GM10248 (cell line): ENCODE measurements at places on chromosomes 1 and 21.
A peak's percentile ranks its signal among the peaks of the same experiment; 100 is the strongest.

DNA sequence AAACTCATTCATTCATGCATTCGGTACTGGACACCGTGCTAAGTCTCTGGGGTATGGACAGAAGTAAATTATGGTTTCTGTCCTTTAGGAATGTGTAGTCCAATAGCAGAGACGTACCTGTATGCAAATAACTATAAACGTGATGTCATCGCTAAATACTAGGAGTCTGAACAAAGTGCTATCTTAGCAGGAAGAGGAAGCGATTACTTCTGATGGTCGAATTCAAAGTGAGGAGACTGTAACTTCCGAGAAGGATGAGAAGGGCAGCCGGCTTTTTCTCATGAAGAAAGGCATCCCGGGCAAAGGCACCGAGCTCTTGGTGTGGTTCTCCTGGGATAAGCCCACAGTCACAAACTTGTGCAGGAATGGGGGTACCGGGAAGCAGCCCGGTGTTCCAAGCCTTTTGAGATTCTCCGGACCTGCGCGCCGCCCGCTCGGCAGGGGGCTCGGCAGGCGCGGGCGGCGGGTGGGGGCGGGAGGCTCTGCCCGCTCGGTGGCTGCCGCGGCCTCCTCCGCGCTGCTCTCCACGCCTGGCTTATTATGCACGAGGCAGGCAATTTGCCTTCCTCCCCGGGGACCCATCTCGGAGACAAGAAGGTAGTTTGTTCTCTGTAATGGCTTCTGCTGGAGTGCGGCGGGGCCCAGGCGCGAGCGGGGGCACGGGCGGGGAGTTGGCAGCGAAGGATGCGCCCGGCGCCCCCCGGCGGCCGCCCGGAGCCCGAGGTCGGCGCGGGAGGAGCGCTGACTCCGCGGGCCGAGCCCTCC lies 67.5 kb upstream of the CD1D start:
- DNase-seq: peak; percentile 39

- DNase-seq: no peak
Measured at GRCh38 chr1:155463865-155464650, 98.5 kb downstream of the ASH1L start.

DNA sequence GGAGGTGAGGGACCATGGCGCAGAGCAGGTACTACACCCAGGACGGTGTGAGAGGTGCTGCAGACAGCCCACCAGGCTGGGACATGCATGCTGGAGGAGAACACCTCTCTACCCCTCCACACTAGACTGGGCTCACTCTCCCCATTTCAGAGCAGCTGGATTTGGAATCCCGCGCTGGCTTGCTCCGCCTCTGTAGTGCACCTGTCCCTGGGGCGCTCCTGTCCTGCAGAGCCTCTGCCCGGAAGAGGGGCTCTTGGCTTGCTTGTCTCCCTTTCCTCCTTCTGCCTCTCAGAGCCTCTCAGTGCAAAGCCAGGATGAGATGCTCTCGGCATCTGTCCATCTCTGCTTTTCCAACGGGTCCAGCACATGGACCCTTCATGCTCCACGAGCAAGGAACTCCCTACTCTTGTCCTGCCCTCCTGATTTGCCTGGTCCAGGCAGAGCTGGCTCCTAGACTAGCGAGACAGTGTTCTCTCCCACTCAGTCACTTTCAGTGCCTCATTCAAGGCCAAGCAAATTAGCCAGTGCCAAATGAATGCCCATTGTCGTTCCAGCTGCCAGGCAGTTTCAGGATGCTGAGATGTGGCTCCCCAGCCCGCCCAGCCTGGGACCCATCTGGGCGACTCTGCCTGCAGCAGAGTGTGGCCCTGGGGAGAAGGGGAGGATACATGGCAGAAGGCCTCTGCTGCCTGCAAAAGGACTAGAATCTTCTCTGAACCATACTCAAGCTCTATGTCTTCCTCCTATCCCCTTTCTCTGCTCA lies 33.7 kb downstream of the CDCA8 start:
- DNase-seq: no peak

DNA sequence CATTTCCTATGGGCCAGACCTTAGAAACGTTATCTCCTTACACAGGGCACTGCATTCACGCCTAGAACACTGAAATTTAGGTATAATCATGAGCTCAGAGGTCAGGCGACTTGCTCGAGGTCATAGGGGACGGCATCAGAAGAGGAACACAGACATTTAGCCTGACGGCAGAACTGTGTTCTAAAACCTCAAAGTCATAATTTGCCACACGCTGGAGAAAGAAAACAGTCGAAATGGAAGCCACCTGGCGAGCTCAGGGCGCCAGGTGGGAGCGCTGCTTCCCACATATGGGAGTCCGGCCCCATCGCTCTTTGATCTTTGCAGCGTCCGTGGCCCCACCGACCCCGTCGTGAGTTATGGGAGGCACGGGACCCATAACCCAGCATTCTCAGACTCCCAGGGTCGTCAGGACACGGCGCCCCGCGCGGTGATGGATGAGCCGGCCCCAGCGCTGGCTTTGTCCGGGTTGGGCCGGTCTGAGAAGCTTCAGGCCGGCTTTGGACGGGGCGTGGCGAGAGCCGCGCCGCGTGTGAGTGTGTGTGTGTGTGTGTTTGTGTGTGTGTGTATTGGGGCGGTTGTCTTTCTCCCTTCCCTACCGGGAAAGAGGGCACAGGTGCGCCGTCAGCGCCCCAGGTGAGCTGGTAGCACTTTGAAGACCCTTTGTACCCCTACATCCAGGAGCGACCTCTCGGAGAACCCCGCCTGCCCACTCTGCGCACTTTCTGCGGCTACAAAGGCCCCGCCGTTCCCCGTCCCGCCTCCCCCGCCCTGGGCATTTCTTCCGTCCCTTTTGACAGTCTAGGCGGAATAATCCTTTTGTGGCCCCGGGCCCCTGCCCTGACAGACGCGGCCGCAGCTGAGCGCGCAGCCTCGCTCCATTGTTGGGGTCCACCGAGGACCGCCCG lies 861 bp upstream of the DRAXIN start:
- no peak for DNase-seq

DNA sequence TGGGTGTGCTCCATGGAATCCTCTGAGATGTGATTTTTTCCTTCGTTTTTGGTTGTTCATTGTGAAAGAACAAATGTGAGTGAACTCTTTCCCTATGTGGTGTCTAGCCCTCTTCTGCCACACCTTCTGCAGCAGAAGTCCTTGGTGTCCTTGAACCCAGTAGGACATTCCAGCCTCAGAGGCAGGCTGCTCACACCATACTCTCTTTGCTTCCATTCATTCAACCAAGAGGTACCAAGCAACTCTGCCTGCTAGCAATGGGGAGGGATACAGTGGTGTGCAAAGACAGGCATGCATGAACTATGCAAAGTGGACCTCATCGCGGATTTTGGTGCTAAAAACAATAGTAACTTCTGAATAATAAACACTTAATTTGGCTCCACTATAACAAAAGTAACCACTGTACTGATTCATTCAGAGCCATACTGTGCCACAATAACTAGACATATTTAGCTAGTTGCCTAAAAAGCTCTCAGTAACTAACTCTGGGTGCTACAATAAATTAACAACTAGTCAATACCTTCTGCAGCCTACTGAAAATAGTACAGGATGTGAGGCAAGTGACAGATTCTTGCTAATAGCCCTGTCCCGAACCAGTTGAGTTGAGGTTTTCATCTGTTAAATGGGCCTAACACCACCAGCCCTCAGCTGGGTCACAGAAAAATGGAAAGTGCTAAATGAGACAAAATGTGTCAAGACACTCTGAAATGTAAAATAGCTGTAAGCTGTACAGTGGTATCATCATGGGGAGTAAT lies 155.4 kb downstream of the SLC45A1 start:
- DNase-seq: no peak

GRCh38 chr1:202210385-202210784 lies 16.8 kb downstream of the LGR6 start:
- no peak for DNase-seq

DNA sequence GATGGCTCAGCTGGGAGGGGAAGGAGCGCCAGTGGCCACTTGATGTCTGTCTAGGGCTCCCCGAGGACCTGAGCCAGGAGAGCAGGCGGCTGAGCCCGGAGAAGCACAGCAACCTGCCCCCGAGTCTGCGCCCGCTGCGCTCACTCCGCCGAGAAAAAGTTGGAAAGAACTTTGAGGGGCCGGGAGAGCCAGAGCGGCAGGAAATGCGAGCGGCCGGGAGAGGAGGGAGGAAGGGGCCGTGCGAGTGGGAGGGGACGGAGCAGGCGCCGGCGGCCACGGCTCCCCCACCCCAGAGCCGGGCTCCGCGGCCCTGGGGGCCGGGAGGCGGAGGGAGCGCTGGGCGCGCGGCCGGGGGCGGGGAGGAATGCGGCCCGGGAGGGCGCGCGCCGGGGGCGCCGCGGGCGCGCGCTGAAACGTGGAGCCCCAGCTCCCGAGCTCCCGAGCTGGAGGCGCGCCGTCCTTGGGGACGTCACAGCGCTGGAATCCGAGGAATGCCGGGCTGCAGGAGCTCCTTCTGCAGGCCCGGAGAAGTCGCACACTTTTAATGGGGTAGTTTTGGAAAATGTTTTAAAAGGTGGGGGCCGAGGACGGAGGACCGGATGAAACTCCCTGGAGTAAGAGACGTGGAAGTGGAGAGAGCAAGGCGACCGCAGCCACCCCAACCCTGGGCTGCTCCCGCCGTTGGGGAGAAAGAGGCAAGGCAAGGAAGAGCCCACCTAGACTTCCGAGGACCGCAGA lies at the start of gene PTPN14:
Gene PTPN14, minus strand, starts transcription at position 167 of the 738 bp plus-strand sequence. CDS start 86,799 bp downstream, outside the sequence.
- DNase-seq: peak; percentile 32

- DNase-seq: no peak
Measured at GRCh38 chr1:111699268-111699667, 39.9 kb downstream of the INKA2 start.

GRCh38 chr1:163162381-163162914 lies 40.3 kb downstream of the RGS5 start:
- no peak for DNase-seq
